HT-29 (cell line): ENCODE measurements at places on chromosomes 2 and 18. TPM values are rescaled to one million over a fixed set of nuclear protein-coding genes. Genes with fewer than 3 reads are reported as not detected.

Gene SP140
- not detected in 2 replicates for total RNA-seq

- peak; percentile 9 for DNase-seq
Measured at GRCh38 chr2:178111743-178112142, 494 bp upstream of the RBM45 start.

- DNase-seq, result no peak
Measured at GRCh38 chr18:2898186-2898640, 51.4 kb downstream of the EMILIN2 start.

GRCh38 chr2:213238753-213239495 lies 45.3 kb upstream of the SPAG16 start:
- peak; percentile 56 for DNase-seq

DNA sequence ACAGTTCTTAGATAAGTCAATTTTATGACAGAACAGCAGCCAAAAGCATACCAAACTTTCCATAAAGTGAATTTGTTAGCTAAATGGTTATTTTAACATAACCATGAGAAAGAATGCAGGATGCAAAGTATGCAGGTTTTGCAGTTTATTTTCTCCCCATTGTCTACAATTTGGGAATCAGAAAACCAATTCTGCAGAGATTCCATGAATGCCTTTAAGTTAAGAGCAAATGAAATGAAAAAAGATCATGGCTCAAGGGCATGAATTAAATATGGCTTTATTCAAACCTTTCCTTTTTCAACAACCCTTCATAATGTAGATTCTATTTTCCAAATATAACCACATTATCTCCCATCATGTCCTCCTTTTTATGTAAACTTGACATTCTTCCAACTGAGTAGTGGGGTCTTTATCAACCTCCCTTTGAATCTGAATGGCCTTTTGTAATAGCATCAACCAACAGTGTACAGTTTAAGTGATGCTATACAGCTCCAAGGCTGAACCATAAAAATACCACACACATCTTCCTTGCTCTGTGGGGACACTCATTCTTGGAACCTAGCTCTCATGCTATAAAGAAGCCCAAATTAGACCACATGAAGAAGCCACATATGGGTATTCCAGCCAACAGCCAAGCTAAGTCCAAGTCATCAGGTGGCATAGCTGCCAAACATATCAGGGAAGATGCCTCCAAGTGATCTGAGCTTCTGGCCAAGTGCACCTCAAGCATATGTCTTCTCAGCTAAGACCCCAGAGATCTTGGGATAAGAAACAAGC lies 49.8 kb downstream of the PIAS2 start:
- no peak for DNase-seq

GRCh38 chr18:22550861-22551260 lies 133.1 kb upstream of the CTAGE1 start:
- peak; percentile 30 for DNase-seq

Gene IL1RL1
- not detected in 2 replicates for total RNA-seq

DNA sequence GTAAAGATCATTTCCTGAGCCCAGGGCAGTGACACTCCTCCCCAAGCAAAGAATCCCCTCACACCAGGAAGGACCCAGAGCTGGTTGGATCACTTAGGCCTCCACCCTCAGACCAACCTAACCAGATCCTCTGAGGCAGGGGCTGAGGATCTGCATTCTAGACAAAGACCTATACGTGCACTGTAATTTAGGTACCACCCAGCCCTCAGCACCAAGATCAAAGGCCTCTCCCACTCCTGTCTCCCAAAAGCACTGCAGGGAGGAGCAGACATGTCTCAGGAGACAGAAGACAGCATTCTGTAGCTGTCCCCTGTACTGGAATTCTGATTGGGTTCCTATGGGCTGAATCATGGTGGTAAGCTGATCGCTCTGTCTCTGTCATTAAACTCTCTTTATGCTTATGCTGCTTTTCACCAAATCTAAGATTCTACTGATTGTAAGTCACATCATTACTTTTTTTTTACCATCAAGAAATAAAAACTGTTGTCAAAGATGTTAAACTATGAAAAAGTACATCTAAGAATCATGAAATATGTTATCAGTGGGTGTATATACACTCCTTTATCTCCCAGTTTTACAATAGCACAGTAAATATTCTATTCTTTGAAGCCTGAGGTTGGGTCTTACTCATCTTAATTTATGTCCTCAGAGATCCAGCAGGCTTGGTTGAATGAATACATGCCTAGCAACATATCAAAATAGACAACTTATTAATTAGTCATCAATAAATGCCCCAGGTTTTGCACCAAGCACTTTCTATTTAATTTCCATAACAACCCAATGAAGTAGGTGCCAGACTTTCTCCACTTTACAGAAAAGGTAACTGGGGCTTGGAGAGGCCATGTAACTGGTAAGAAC lies 28.3 kb downstream of the MCFD2 start:
- DNase-seq, result no peak

- DNase-seq, result peak; percentile 71
Measured at GRCh38 chr2:231611273-231612108, 18.8 kb downstream of the TEX44 start.

Gene HMSD
- total RNA-seq, result not detected in 2 replicates
